Stimulated activated CD4-positive, alpha-beta T cell treated with anti-CD3 and anti-CD28 coated beads, Interleukin-4, amount 100 ng/mL, for 4 hours (primary cell): ENCODE measurements at places on chromosomes 4 and X.

- DNase-seq = no peak
Observed at GRCh38 chr4:85806334-85806733, 331.4 kb downstream of the ARHGAP24 start.

DNA sequence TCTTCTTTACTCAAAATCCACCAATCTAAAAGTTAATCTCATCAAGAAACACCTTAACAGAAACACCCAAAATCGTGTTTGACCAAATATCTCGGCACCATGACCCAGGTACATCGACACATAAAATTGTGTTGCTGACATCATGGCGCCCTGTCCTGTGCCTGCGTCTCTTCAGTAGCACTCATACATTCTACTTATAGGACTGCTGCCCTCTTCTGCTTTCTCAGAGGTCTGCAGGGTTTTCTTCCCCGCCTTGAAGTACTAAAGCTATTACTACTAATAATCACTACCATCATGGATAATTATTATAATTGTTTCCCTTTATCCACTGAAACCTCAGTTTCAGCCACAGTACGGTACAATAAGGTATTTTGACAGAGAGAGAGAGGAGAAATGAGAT, 1403.1 kb upstream of the TENM3 start:
- DNase-seq = no peak

GRCh38 chr4:144574000-144574399, 72.0 kb upstream of the HHIP start:
- no peak for DNase-seq

DNA sequence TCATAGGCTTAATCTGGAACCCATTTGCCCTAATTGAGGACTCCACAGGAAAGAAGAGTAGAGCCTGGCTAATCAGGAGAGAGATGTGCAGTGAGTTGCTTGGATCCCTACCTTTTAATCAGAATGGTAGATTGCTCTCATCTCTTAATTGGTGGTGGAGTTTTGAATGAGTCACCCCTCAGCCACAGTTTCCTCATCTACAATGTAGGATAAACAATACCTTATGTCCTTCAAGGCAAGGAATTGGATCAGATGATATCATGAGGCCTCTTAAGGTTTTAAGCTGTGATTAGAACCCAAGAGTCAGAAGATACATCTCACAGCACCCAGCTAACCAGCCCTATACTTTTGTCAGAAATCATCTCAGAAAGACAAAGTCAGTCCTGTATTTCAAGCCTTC, 39.1 kb downstream of the PDGFRA start:
- DNase-seq = no peak

DNA sequence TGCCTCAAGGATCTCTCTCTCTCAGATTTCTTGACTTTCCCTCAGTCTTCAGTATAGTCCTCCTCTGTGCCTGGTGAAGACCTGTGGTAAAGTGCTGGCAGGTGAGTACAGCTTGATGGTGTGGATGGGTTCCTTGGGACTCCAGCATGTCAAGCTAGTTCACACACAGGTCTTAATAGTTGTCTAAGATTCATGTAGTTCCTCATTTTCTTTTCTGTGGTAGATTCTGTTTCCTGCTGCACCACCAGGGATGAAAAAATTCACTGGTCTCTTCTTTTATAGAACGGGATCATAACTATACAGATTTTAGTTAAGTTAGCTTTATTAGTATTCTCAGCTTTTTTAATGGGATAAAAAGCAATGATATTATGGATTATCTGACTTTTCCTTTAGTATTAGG, 32.5 kb upstream of the PAQR3 start:
- no peak for DNase-seq

- DNase-seq = no peak
Observed at GRCh38 chr4:156329779-156330178, 376.1 kb upstream of the CTSO start.
